ENCODE measurements at places on chromosomes 6 and 20. TPM values are rescaled to one million over a fixed set of nuclear protein-coding genes. Genes with fewer than 3 reads are reported as not detected.

Gene ZNF334
- total RNA-seq = 1.2 TPM

GRCh38 chr6:26232940-26233648, 131.9 kb upstream of the BTN3A2 start:
- DNase-seq = peak; percentile 61

DNA sequence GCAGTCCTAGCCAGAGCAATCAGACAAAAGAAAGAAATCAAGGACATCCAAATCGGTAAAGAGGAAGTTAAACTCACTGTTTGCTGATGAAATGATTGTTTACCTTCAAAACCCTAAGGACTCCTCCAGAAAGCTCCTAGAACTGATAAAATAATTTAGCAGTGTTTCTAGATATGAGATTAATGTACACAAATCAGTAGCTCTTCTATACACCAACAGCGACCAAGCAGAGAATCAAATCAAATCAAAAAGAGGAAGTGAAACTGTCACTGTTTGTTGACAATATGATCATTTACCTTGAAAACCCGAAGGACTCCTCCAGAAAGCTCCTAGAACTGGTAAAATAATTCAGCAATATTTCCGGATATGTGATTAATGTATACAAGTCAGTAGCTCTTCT, 21.7 kb downstream of the SERPINB9 start:
- DNase-seq = no peak

DNA sequence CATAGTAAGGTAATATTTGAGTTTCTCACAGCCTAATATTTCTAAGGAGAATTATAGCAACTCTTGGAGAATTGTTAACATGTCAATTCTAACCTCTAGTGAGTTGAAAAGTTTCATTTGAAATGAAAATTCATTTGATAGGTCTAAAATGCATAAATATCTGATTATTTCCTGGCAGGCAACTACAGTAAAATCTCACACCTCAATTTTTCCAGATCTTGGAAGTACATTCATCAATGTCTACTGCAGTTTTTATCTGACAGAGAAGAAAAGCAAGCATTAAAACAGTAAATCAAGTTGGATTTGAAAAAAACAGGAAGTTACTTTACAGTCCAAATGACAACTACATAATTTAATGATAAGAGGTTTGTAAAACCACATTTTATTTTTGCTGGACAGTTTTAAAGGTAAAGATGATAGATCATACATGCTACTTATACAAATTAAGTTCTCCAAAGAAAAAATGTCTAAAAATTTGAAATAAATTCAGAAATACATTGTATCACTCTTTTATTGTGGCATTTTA, 631.3 kb downstream of the EYS start:
- no peak for DNase-seq

GRCh38 chr20:39825950-39826349, 863.1 kb downstream of the MAFB start:
- no peak for DNase-seq

All from mucosa of descending colon (tissue), 3 donors.